ENCODE measurements at places on chromosomes 7 and 10.

GRCh38 chr10:60238759-60239100 lies 150.9 kb downstream of the ANK3 start:
- no peak for DNase-seq

GRCh38 chr10:7492660-7493046 lies 81.8 kb upstream of the SFMBT2 start:
- no peak for DNase-seq

GRCh38 chr10:87547734-87548311 lies 43.1 kb downstream of the MINPP1 start:
- no peak for DNase-seq

- no peak for DNase-seq
Measured at GRCh38 chr7:16204953-16205352, 216.4 kb downstream of the CRPPA start.

- DNase-seq = no peak
Measured at GRCh38 chr10:97960269-97961056, 70.0 kb downstream of the CRTAC1 start.

- no peak for DNase-seq
Measured at GRCh38 chr7:118590107-118590506, 365.6 kb downstream of the ANKRD7 start.

DNA sequence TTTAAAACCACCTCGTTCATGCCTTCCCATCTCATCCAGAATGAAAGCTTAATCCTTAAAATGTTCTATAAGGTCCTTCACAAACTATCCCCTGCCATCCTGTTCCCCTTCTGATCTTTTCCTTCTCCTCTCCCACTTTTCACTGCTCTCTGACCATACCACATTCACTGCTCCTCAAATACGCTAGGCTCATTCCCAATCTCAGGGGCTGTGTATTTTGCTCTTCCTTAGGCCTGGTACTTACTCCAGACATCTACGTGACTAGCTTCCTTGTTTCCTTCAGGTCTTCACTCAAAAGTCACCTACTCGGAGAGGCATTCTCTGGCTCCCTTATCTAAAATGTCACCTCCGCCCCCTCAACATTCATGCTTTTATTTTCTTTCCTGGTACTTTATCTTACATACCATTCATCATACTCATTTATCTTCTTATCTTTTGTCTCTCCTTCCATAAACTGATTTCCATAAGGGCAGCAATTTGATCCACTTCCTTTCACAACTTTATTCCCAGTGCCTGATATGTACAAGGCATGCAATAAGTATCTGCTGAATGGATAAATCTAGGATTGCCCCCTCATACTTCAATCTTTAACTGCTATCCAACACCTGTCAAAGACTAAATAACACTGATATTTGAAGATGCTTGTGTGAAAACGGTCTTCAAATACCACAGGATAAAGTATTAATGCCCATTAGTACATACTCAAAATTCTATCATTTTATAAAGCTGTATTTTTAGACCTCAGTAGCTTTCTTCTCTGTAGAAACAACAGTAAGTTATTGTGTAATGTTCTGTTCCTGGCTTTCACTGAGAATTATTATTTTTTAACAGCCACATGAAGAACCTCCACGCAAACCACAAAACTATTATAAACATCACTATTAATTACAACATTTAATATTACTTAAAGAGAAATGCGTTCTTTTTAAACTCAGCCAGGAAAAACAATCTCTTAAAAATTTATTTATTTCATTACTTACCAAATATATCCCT lies 27.0 kb downstream of the JMJD1C start:
- DNase-seq = no peak

DNA sequence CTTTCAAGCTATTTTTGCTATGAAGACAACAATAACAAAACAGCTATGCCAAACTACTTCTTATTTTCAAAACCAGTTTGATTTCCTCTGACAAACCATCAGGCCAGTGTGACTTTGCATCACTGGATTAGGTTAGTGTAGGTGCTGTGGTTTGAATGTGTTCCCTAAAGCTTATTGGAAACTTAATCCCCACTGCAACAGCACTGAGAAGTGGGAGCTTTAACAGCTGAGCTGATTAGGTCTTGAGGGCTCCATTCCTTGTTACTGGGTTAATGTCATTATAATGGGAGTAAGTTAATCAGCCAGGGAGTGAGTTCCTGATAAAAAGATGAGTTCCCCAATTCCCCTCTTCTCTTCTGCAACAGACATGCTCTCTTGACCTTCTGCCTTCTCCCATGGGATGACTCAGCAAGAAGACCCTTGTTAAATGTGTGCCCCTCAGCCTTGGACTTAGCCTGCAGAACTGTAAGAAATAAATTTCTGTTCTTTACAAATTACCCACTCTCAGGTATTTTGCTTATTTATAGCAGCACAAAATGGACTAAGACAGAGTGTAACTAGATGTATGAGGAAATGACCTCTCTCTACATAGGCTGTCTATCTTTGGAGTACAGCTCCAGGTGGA lies 186.8 kb downstream of the CTTNBP2 start:
- DNase-seq = no peak

- no peak for DNase-seq
Measured at GRCh38 chr10:84185526-84186175, 8.7 kb upstream of the CDHR1 start.

DNA sequence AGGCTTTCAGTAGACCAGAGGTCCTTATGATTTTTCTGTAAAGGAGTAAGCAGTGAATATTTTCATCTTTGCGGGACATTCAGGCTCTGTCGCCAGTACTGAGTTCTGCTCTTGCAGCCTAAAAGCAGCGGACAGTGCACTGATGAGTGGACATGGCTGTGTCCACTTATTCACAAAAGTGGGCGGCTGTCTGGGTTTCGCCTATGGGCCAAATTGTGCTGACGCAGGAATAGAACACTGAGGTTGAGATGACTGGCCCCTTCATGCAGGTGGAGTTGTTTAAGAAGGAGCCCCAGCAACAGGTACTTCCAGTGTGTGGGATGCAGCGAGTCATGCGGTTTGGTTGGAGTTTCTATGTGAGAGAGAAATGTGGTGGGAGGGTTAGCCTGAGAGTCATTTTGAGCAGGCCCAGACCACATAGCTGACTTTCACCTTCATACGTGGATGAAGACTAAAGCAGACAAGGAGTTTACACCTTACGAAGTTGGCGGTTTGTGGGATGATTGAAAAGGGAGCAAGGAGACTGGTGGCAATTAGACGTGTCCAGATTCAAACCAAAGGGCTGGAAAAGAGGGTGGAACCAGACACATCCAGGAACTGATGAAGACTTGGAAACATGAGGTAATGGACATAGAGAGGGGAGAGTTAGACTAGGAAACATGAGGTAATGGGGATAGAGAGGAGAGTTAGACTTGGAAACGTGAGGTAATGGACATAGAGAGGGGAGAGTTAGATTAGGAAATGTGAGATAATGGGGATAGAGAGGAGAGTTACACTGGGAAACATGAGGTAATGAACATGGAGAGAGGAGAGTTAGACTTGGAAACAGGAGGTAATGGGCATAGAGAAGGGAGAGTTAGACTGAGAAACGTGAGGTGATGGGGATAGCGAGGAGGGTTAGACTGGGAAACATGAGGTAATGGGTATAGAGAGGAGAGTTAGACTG lies 38.2 kb downstream of the WDR37 start:
- no peak for DNase-seq

DNA sequence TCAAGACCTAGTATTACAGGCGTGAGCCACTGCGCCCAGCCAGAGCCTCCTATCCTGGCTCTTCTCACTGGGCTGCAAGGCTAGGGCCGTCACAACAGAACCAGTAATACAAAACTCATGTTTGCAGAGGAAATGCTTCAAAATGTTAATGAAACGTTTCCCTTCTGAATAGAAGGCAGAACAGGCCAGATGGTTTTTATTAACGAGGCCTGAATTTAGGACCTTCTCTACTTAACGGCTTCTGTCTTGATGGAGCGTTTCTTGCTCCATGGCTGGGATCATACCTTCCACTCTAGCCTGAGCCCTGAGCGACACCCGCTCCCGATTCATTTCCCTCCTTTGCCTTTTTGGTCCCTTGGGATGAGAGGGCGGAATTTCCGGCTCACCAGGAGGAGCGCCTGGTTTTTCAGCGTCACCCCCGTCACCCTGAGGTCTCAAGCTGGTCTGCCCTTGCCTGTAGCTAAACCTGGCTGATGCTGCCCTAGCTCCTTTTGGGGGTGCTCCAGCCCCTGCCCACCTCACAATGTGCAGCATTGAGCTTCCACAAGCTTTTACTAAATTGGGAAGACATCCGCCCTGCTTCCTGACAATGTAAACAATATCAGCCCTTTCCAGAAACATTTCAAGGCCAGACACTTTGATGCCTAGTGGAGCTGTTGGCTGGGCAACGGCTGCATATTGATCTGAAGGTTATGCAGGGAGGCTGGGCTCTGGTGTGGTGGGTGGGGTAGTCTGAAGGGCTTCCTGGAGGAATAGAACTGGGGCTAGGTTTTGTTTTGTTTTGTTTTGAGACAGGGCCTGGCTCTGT lies 5.2 kb downstream of the CLIP2 start:
- DNase-seq = no peak

DNA sequence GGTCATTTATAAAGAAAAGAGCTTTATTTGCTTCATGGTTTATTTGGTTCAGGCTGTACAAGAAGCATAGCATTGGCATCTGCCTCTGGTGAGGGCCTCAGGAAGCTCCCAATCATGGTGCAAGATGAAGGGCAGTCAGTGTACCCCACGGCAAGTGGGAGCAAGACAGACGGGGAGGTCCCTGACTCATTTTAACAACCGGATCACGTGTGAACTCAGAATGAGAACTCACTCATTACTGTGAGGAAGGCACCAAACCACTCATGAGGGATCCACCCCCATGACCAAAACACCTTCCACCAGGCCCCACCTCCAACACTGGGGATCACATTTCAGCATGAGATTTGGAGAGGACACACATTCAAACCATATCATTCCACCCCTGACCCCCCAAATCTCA lies 15.7 kb upstream of the CRYGN start:
- no peak for DNase-seq

DNA sequence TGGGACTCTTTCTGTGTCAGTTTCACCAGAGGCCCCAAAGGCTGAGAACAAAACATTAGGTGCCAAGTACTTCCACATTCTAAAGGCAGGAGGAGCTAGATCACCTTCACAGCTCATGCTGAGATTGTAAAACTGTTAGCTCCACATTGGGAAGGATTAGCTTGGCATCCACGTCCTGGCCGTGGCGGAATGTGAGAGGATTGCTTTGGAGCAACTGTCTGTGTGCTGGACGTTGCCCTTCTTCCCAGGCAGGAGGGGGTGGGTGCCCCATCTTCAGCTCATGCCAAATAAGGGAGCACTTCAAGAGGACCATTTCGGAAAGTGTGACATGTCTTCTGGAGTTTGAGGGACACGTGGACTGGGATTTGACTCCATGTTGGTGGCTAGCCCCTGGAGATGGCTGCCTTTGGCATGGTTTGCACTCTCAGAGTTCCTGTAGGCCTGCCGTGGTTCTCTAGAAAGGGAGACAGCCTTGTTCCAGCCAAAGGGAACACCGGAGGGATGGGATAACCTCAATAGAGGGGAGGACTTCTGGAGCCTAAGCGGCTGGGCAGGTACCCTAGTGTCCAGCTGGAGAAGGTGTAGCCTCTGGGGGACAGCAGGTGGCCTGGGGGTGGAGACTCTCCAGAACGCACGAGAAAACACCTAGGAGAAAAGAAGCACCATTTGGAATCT lies 19.9 kb upstream of the FMC1 start:
- DNase-seq = no peak

GRCh38 chr7:49873420-49873819 lies 100.0 kb downstream of the VWC2 start:
- no peak for DNase-seq

DNA sequence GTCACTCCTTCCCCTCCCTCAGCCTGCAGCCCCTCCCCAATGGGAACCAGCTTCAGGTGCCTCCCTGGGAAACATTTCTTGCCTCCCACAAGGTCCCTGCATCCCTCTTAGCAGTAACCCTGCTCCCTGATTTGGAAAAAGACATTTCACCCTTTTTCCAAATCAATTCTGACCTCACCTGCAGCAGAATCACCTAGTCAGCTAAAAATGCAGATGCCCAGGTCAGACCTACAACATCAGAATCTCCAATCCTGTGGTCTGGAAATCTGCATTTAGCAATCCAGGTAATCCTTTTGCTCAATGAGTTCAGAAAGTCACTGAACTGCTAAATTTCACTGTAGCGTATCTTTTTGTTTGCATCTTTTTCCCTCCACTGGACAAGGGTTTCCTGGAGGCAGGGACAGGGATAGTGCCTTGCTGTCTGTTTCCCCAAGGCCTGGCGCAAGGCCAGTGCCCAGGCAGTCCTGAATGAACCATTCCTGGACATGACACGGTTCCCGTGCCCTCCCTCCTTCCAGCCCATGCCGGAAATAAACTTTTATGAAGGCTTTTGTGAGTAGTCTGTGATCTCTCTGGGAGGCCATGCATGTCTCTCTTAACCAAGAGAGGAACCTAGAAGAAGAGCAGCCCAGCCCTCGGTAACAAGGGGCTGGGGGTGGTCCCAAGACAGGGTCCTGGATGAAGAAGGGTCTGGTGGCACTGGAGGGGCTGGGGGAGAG lies 44.0 kb downstream of the COL13A1 start:
- DNase-seq = no peak

DNA sequence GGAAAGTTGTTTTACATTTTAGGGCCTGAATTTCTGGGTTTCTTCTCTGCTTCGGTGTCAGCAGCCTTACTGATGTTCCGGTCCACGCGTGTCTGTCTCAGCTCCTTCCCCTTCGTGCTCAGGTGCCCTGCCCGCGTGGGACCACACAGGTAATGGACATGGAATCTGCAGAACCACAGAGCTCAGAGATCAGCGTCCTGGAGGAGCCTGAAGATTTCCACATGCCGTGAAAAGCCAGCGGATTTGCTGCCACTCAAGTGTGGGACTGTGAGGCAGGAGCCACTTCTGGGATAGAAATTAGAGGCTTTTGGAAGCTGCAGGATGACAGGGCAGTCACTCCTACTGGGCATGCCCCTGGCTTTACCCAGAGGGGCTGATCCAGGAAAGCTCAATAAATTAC lies 666.1 kb upstream of the FOXK1 start:
- DNase-seq = no peak

DNA sequence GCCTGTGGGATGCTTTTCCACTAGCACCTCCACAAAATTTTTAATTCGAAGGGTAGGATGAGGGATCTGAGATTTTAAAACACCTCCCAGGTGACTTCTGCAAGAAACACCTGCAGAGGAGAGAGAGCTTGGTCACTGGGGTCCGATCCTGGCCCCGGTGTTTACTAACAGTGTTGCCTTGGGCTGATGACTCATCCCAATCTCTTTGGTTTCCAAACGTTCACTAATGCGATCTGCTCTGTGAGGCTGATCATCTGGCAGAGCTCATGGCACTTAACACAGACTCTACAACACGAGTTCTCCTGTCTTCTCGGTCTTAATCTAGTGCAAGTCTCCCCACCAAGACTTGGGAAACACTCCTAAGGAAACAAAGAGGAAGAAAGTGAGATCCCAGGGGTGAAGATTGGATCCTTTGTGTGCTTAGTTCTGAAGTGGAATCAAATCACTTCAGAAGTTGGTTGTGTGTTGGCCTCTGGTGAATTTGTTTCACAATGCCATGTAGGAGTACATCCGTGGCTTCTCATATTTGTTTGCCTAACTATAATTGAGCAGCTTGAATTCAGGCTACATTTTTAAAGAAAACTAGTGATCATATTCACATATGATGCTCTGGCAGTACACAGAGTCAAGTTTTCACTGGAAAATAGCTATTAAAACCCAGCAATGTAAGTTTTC lies 407.9 kb downstream of the NRG3 start:
- no peak for DNase-seq
